Eye (tissue), 1 donor: ENCODE measurements at places on chromosomes 3 and 15.

DNA sequence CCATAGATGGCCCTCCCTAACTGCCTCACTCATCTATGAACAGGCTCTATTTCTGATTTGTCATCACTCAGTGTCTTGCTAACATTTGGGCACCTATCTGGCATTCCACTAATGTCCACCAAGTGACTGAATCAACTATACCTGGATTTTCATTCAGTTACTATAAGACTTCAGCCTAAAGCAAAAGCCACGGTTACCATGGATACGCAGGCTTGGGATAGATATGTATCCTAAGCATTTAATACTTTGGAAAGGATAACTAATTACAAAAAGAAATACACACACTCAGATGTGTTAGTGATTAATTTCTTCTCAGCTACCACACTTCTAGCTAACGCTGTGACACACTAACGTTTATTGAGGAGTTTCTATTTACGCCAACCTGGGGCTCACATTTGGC lies 899.5 kb upstream of the CFAP20DC start:
- DNase-seq, result no peak

GRCh38 chr3:15099364-15100098 lies 583 bp upstream of the RBSN start:
- DNase-seq, result no peak

DNA sequence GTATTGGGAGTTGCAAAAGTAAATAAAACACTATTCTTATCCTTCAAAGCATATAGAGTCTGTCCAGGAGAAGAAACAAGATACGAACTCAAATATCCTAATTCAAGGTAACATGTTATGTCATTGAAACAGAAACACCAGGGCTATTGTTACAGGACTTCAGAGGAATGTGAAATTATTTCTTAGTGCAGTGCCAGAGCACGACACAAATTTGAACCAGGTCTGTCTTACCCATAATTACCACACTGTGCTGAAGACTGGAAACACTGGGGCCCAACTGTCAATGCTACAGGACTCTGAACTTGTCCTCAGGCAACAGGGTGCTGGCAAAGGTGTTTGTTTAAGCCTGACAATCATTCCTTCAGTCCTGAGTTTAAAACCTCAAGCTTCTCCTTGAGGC lies 633.6 kb upstream of the UBE2E2 start:
- no peak for DNase-seq

DNA sequence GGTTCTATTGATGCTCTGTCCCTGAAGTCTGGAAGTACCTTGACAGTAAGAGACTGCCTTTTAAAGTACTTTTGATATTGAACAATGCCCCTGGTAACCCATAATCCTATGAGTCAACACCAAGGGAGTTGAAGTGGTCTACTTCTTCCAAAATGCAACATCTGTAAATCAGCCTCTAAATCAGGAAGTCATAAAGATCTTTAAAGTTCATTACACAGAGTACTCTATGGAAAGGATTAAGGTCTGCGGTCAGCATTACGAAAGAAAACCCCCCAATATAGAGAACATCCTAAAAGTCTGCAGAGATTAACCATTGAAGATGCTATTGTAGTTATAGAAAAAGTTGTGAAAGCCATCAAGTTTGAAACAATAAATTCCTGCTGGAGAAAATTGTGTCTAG lies 52.7 kb upstream of the CMC1 start:
- no peak for DNase-seq

GRCh38 chr3:186519021-186519658 lies 25.0 kb downstream of the CRYGS start:
- no peak for DNase-seq

- no peak for DNase-seq
Observed at GRCh38 chr15:40323953-40324937, 753 bp downstream of the INAFM2 start.

- no peak for DNase-seq
Observed at GRCh38 chr3:40876009-40876408, 323.3 kb upstream of the CTNNB1 start.

GRCh38 chr3:127821394-127821793 lies 921 bp downstream of the MGLL start:
- no peak for DNase-seq

GRCh38 chr3:67602816-67603215 lies 51.6 kb downstream of the SUCLG2 start:
- no peak for DNase-seq

DNA sequence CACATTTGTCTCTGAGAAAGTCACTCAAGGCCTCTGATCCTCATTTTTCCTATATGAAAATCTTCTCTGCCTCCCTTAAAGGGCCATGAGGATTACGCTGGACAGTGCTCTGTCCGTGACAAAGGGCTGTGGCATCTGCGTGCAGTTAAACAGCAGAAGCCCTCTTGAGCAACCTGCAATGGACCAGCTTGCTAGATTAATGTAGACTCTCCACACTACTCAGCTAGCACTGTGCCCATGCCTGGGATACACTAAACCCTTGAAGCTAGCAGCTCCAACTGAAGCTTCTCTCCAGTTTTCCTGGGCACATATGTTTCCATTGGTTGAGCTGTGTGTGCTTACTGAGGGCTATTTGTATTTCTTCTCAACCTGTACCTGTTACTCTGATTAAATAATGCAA lies 303.8 kb downstream of the RPLP1 start:
- DNase-seq, result no peak

DNA sequence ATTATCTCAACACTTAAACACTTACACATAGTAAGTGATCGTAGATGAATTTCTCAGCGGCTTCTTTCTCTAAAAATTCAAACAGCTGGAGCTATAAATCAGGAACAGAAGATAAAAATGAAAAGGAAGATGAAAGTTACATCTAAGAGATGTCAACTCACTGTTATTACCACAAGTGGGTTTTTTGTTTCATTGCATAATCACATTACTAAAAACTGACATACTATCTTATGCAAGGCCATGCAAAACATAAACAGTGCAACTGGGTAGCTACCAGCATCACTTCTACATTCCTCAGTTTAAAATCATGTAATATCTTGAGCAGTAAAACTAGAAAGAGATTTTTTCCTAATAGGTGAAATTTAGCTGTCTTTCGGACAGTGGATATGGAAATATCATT lies 14.9 kb downstream of the MINDY4B start:
- no peak for DNase-seq

DNA sequence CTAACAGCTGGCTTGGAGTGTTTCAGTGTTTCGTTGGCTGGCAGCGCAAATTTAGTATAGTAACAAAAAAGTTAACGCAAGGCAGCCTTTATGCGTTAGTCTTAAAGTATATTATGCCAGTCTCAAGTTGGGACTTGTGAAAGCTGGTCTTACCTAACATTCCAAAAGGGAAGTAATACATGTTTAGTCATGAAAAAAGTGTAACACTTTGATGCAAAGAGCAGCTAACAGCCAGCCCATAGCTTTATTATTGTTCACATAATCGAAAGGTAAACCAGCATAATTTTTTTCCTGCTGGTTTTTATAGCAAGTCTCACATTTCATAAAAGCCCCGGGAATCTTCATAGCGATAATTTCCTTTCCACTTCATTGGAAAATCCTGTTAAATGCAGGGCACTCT lies 2.4 kb upstream of the GPR87 start:
- peak; percentile 8 for DNase-seq

GRCh38 chr15:68637767-68638404 lies 59.1 kb downstream of the CORO2B start:
- no peak for DNase-seq

DNA sequence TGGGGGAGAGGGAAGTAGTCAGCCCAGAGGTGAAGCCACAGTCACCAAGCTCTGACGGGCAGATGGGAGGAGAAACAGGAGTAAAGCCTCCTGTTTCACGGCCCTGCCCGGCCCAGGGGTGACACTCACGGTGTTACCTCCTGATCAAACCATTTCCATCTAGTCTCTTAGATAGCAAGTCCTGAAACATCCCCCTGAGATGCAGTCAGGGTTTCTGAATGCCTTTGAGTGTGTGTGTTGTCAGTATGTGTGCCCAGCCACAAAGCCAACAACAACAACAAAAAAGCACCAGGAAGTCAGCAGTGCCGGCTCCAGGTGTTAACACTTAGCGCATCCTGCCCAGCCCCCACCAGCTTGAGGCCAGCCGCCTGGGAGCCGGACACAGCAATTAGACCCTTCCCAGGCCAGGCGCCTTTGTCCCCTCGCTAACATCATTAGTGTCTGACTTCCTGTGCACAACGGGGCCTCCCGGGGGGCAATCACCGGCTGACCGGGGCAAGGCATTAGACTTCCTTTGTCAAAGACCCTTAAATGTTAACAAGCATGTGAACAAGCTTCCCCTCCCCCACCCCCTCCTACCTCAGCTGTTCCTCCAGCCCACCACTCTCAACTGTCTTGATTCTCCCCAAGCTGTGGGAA lies 34.5 kb downstream of the IL17RD start:
- peak; percentile 92 for DNase-seq

- no peak for DNase-seq
Observed at GRCh38 chr15:89991312-89991711, 9.8 kb upstream of the ZNF710 start.

GRCh38 chr3:14304101-14305045 lies 98.0 kb upstream of the SLC6A6 start:
- DNase-seq, result no peak

DNA sequence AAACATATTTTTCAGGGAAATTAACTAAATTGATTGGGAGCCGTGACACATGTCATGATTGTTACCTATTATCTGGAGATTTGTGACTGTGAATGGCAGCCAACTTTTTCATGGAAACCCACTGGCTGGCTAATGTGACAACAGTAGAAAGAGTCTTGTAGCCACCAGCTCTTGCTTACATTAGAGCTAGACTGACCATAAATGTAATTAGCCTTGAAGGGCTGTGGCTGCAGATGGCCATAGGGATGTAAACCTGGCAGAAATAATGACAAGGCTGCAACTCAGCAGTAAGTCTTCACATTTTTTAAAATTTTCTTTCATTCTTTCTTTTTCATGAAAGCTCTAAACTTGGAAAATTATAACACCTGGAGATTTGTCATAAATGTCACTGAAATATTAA lies 168.2 kb upstream of the ROBO2 start:
- no peak for DNase-seq

GRCh38 chr3:25603703-25604102 lies 61.0 kb downstream of the TOP2B start:
- no peak for DNase-seq

DNA sequence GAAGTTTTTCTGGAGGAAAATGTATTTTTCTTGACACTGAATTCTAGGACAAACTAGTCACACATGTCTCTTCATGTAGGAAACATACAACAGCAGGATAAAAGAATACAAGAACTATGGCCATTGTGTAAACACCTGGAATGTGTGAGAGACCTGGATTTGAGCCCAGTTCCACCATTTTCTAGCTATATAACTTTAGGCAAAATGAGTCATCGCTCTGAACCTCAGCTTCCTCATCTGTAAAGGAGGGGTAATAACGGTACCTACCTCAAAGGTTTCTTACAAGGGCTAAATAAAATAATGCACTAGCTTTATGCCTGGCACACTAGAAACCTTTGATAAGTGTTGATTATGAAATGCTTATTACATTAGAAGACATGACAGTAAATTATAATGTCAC lies 57.8 kb downstream of the RIOX2 start:
- DNase-seq, result no peak

DNA sequence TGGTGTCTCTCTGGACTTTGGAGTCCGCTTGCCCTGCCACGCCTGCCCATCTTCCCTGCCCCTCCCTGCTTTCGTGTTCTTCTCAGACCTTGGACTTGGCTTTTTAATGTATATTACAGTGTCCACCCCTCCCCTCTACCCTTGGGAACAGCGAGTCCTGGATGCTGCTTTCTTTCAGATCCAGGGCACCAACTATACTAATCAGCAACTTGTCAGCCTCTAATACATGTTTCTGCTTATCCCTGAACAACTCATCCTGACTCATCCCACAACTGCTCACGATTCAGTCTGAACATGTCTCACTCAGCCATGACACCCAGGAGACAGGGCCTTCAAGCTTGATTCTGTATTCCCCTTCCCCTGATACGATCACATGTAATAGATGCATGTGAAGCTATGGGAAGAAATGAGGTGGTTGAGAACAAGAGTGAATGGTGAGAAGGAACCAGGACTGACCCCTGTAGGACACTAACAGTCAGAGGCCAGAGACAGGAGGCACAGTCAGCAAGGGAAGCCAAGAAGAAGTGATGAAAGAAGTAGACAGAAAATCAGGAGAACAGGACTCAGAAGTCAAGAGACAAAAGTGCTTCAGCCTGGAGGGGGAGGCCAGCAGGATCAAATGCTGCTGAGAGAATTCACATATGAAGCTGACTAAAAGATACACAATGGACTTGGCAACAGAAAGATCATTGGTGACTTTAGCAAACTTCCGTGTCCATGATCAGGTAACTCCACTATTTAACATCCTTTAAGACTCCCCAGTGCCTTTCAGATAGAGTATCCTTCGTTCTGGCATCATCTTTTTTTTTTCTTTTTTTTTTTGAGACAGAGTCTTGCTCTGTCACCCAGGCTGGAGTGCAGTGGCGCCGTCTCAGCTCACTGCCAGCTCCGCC lies 35.4 kb downstream of the BCL2L10 start:
- no peak for DNase-seq

DNA sequence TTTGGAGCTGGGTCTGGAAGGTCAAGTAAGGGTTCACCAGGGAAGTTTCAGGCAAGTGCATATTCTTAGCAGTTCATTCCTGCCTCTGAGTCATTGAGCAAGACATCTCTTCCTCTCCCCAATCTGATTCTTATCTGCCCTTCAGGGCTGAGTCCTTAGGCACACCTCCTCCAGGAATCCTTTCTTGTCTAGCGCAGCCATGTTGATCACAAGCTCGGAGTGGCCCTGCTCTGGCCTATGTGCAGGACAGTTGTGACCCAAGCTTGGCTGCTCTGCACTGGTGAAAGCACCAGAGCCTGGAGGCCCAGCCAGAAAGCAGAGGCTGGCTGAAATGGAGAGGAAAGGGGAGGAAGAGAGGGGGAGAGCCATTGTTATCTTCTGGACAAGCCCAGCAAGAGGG lies 30.9 kb upstream of the MRPS22 start:
- DNase-seq, result no peak

- DNase-seq, result no peak
Observed at GRCh38 chr15:65389226-65389625, 11.4 kb upstream of the IGDCC3 start.

- no peak for DNase-seq
Observed at GRCh38 chr3:133153382-133153781, 115.2 kb downstream of the TMEM108 start.

GRCh38 chr3:61157414-61157813 lies 93.8 kb downstream of the FHIT start:
- DNase-seq, result no peak

- DNase-seq, result peak; percentile 65
Observed at GRCh38 chr15:32716915-32717425, 834 bp upstream of the GREM1 start.

GRCh38 chr15:101431748-101432147 lies 57.8 kb downstream of the PCSK6 start:
- DNase-seq, result no peak

GRCh38 chr15:49421991-49422390 lies 1.1 kb upstream of the FGF7 start:
- DNase-seq, result peak; percentile 77

- DNase-seq, result no peak
Observed at GRCh38 chr15:31511707-31512310, 185.2 kb downstream of the KLF13 start.

- no peak for DNase-seq
Observed at GRCh38 chr3:185940951-185941350, 3.1 kb upstream of the TRA2B start.
